ENCODE measurements at places on chromosomes 11 and 22. TPM values are rescaled to one million over a fixed set of nuclear protein-coding genes. Genes with fewer than 3 reads are reported as not detected.

GRCh38 chr11:116409238-116409637 lies 363.5 kb downstream of the BUD13 start:
- DNase-seq: no peak

GRCh38 chr11:119347242-119347641 lies 737 bp upstream of the MFRP start:
- no peak for DNase-seq

GRCh38 chr11:14582793-14583192 lies 60.8 kb upstream of the PDE3B start:
- DNase-seq: no peak

DNA sequence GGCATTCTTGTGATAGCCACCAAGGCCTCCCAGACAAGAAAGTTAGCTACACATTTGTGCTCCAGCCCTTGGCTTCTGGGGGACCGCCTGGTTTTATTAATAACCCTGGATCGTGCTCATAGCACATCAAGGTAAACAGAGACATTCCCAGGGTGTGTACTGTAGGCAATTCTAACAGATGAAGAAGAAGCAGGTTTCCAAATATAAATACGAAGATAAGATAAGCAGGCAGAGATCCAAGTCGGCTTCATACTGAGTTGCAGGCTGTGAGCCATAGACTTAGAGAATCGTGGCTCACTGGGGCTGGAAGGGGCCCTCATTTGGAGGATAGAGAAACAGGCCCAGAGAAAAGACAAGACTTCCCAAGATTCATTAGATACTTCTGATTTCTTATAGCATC lies 131.4 kb downstream of the TENM4 start:
- DNase-seq: no peak

- no peak for DNase-seq
Measured at GRCh38 chr11:43868852-43869567, 11.6 kb upstream of the ALKBH3 start.

CEP164 gene
- 35.6 TPM for total RNA-seq

KREMEN1 gene
- total RNA-seq: 10.3 TPM

ARHGAP42 gene
- total RNA-seq: 25.3 TPM

DNA sequence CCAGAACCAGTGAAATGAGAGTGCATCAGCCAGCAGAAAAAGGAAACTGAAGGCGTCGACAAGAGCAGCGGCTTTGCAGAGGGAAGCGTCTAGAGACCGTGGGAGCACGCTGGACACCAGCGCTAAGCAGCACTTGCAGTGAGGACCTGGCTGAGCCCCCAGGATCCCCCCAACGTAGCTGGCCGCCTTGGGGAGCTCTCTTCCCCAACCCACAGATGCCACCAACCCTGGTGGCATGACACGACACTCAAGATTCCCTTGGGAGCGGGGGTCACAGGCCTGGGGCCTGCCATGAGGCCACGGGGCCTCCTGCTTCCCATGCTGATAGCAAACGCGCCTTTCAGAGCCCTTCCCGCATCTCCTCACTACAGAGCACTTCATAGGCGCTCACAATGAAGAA lies 13.4 kb upstream of the TESMIN start:
- no peak for DNase-seq

DNA sequence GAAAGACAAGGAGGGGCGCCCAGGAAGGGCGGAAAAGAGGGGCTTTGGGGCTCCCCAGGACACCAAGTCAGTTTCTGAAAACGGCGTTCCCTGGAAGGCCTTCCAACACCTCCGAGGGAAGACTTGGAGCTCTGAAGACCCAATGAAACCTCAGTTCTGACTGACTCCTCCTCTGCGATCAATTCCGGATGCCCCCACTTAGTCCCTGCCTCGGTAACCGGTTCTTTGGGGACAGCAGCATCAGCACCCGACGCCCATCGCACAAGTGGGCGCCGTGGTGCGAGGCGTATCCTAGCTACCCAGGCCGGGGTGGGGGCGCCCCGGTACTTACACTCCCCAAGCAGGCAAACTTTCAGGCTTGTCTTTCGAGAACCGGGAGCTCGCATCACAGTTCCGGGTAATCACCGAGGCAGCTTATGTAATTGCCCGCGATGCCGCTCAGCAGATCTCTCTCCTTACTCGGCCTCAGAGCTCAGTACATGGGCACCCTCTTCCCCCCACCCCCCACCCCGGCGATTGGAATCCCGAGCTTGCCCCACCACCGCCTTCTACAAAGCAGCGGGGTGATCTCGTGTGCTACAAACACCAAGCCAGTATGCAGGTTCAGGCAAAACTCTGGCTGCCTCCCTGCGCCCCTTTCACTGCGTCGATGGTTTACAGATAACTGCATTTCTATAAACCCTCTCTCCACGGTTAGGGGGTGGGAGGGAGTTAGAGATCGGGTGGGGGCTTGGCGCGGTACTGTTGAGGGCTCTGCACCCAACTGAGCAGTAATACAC lies 2.0 kb downstream of the TENM4 start:
- DNase-seq: peak; percentile 18

DNA sequence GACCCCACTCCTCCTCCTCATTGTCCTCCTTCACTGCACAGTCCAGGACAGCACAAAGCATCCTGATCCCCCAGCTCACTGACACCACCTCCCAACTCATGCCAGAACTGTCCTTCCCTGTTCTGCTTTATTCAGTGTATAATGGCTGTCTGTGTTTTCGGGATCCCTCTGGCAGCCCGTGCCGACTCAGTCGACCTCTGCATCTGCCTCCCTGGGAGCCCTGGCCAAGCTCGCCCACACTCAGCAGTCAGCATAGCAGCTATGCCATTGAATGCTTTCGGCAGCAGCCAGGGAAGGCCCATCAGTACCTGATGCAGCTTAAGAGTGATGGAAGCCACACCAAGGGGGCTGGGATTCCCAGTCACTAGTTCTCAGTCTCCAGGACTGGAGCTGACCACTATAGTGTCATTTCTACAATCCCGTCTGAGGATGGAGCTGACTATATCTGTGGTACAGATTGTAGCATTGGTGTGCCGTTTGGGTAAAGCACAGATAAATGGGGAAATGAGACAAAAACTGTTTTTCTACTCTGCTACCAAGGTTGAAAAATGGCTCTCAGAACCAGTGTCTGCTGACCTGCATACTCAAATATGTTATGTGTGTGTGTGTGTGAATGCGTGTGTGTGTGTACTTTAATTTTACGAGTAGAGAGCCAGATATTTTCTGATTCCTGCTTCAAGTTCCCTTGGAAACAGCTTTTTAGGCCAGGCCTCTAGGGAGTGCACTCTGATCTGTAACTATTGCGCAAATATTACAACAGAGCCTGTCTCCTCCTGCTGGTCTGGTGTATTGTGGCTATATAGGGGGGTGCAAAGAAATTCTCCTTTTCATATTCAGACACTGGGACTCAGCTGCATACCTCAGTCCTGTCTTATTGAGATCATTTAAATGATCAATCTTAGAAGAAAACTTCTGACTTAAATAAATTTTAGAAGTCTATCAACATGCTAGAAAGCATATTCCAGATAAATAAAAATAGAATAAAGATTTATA lies 78.8 kb upstream of the TOP3B start:
- peak; percentile 77 for DNase-seq

DNA sequence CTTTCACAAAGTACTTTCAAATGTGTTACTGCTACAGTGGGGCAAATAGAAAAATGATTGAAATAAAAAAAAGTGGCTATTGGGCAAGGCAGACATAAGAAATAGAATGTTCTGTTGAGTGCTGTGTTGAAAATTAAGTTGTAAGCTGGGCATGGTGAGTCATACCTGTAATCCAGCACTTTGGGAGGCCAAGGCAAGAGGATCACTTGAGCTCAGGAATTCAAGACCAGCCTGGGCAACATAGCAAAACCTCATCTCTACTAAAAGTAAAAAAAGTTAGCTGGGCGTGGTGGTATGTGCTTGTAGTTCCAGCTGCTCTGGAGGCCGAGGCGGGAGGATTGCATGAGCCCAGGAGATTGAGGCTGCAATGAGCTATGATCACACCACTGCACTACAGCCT lies 26.9 kb upstream of the LDHA start:
- no peak for DNase-seq

DNA sequence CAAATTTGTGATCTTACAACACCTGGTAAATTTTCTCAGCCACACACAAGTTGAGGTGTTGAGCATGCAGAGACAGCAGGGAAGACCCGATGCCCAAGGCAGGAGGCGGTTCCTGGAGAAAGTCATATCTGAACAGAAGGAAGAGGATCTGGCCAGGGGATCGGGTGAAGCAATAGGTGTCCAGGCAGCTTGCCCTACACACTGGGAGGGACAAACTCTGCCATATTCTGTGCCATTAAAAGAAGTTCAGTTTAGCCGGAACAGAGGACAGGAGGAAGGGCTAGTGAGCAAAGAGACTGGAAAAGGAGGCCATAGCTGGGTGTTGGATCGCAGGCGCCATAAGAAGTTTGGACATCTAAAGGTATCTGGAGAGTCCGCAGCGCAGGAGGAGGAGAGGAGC lies 76.5 kb downstream of the TMPRSS5 start:
- DNase-seq: no peak

GRCh38 chr11:124167826-124168231 lies 15.3 kb upstream of the OR10D3 start:
- DNase-seq: no peak

DNA sequence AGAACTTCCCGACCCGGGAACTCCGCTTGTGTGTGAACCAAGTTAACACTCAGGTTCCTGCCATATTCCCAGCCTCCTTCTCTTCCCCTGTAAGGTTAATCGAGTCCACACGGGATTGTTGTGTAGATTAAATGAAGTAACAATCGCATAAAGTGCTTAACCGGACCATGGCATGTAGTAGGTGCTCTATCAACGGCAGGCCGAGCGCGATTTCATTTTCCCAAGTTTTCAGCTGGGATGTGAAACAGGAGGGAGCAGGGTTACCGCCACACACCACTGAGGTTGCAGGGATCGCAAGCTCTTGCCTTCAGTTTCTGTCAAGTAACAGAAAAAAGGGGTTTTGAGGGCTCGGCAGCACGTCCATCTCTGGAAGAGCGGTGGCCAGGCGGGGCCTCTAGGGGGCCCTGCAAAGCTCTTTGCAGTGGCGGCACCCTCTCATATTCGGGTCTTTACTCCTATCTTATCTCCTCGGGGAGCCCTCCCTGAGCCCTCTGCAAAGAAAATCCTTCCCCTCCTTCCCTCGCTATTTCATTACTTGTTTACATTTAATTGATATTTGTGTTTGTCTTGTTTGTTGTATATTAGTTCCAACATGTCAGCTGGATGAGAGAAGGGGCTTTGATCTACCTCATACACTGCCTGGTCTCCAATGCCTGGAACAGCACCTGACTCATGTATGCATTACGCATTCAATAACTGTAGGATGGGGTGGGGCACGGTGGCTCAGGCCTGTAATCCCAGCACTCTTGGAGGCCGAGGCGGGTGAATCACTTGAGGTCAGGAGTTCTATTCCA lies 816 bp upstream of the PLEKHA7 start:
- no peak for DNase-seq

DNA sequence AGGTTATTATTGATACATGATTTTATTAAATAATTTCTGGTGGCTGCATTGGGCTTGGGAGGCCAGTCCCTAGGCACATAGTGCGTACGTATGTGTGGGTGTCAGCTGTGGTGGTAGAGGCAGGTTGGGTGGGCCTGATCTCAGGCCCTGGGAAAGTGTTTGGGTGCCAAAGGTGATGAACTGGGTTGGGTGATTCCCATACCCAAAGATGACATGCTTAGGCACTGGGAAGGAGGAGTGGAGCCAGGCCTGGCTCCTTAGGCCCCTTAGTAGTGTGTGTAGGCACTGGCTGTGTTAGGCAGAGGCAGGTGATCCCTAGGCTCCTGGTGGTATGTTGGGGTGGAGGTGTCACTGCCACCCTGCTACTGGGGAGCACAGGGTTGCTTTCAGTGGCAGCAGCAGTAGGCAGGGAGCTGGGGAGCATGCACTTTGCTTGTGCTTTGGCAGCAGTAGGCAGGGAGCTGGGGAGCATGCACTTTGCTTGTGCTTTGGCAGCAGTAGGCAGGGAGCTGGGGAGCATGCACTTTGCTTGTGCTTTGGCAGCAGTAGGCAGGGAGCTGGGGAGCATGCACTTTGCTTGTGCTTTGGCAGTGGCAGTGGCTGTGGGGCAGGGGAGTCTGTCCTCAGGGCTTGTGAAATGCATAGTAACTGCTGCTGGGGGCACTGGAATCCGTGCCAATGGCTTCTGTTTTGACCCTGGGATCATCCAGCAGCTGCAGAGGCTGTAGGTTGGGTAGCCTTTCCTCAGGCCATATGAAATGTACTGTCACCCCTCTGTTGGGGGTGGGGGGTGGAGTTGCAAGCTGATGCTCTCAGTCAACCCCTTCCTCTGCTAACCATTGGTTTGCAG lies 84.4 kb downstream of the RRM1 start:
- DNase-seq: no peak

GRCh38 chr11:105719073-105719822 lies 109.4 kb downstream of the GRIA4 start:
- DNase-seq: no peak

CD248 gene
- 15.0 TPM for total RNA-seq

- no peak for DNase-seq
Measured at GRCh38 chr22:46617207-46617985, 2.8 kb upstream of the GRAMD4 start.

GRCh38 chr11:113568566-113568965 lies 93.4 kb upstream of the DRD2 start:
- DNase-seq: no peak

GRCh38 chr11:12167061-12168000 lies 56.9 kb downstream of the MICAL2 start:
- DNase-seq: no peak

- DNase-seq: no peak
Measured at GRCh38 chr11:33801821-33802193, 27.5 kb upstream of the FBXO3 start.

PATE2 gene
- total RNA-seq: not detected

- DNase-seq: no peak
Measured at GRCh38 chr11:11660363-11660740, 38.5 kb upstream of the GALNT18 start.

OR51I1 gene
- 1.6 TPM for total RNA-seq

DNA sequence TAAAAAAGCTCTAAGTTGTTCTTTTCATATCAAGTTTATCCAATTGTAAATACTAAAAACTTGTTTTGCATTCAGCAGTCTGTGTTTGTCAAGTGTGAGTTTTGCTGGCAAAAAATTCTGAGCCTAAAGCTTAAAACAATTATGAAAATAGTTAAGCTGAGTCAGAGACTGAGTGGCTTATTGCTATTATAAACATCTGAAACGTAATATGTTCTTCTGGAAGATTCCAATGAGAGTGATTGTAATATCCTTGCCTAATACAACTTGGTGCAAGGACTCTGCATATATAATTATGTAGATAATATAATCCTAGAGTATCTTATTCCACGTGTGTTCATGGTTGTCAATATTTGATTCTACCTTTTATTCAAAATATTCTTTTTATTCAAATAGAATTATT lies 14.1 kb upstream of the NUP50 start:
- no peak for DNase-seq

DNA sequence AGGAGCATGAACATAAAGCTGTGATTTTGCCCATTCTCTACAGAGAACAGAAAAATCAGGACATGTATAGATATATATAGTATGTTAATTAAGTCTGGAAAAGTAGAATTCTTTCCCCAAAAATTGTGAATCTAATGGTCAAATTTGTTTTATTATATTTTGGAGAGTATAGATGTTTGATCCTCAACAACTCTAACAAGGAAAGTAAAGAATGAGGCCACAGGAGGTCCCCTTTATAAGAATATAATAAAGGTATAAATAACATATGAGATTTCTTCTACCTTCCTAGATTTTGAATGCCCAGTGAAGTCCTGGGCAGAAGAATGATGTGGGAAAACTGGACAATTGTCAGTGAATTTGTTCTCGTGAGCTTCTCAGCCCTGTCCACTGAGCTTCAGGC lies at the start of gene OR10A4:
OR10A4 (plus strand) TSS at position 301 of the 400 bp plus-strand sequence; CDS start at position 324, 23 bp downstream.
- no peak for DNase-seq
